ENCODE measurements at places on chromosomes 4 and X. TPM values are rescaled to one million over a fixed set of nuclear protein-coding genes. Genes with fewer than 3 reads are reported as not detected.

DNA sequence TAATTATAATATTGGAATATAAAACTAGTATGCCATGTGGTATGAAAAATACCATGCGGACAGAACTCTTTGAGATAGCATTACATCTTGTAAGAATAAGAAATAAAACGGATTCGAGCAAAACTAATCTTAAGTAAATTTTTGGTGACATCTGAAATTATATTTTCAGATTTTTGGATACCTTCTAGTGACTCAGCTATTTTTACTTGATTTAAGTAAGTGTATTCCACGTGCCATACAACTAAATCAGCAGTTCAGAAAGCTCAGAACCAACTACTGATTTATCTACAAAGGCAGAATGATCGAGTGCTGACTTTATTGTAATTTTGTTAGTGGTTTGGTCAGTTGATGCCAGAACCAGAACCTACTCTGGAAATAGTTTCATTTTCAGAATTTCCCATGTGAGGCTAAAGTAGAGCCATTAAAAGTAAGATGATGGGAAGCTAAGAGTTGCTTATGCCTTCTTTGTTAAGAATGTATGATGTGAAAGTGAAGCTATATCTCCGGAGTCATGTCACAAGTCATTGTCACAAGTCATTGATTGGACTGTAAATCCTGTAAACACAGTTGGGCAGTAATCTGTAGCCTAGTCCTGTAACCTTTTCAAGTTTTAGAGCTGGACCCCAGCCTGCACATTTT is 4.0 kb downstream of the ING2 start:
- H3K27me3 ChIP-seq: no peaks in the 10 kb centered on the region
- H3K4me1 ChIP-seq: peaks cover 9% of the 10 kb centered on the region
- H3K4me3 ChIP-seq: no peak overlapping the region
- no peak for DNase-seq
- H3K27ac ChIP-seq: peak overlapping the region; percentile 28

DNA sequence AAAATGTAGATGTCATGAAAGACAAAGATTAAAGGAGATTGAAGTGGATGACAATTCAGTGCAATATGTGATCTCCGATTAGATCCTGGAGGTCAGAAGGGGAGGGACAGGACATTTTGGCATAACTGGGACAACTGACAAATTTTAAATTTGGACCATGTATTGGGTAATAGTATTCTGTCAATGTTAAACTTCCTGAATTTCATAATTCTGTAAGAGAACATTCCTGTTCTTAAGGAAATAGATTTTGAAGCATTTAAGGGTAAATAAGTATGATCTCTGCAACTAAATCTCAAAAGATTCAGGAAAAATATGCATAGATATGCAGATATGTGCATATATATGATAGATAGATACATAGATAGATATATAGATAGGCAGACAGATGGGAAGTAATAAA is 11.0 kb downstream of the ODAPH start:
- no peaks in the 10 kb centered on the region for H3K36me3 ChIP-seq
- no peak overlapping the region for H3K4me3 ChIP-seq
- H3K27me3 ChIP-seq: peaks cover 6% of the 10 kb centered on the region
- H3K4me1 ChIP-seq: no peaks in the 10 kb centered on the region
- DNase-seq: no peak

DNA sequence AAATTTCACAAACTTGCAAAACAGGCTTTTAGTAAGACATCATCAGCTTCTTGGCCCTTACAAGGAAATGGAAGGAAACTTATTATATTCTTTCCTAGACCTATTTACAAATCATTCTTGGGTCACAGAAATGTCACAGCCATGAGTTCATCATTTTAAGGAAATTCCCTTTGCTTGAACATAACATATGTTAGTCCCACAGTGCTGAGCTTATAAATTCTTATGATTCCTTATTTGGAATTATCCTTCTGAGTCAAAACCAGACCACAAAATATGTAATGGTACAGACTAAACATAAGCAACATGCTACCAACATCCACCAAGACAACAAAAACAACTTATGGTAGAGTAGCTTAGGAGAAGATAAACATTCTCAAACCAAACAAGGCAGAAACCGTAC is 236.9 kb upstream of the CTSO start:
- H3K4me1 ChIP-seq: peaks cover 2% of the 10 kb centered on the region
- no peak overlapping the region for H3K4me3 ChIP-seq
- no peaks in the 10 kb centered on the region for H3K27me3 ChIP-seq
- H3K27ac ChIP-seq: no peak overlapping the region
- no peak for DNase-seq

DNA sequence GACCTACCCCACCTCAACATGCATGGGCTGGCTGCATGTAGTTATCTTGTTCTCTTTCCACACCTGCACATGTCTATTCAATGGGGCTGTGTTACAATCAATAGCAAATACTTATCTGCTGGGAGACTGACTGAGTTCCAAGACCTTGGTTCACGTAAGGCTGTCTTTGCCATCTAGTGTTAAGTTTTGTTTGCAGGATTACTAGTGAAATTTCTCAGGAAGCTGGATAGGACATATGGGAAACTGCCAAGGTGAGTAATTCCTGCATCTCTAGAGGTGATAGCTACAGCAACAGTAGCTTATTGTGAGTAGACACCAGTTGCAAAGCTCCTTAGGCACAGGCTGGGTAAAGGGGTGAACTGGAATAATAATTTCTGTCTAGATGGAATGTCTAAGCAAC is 177.5 kb downstream of the ENOX2 start:
- peaks cover 9% of the 10 kb centered on the region for H3K4me1 ChIP-seq
- H3K27ac ChIP-seq: no peak overlapping the region
- H3K36me3 ChIP-seq: no peaks in the 10 kb centered on the region
- H3K4me3 ChIP-seq: no peak overlapping the region

- peaks cover 5% of the 10 kb centered on the region for H3K4me1 ChIP-seq
- no peaks in the 10 kb centered on the region for H3K36me3 ChIP-seq
- H3K27ac ChIP-seq: peak overlapping the region; percentile 24
- H3K27me3 ChIP-seq: no peaks in the 10 kb centered on the region
- peak overlapping the region; percentile 63 for H3K4me3 ChIP-seq
These were observed 127.1 kb downstream of the CFAP299 start for GRCh38 chr4:80462621-80463091.

GRCh38 chr4:57113870-57114269 is 3.7 kb upstream of the IGFBP7 start:
- peak; percentile 72 for DNase-seq
- H3K4me3 ChIP-seq: no peak overlapping the region
- no peaks in the 10 kb centered on the region for H3K36me3 ChIP-seq
- H3K27ac ChIP-seq: no peak overlapping the region

ACE2 gene
- not detected for total RNA-seq

- H3K4me1 ChIP-seq: no peaks in the 10 kb centered on the region
- H3K27ac ChIP-seq: no peak overlapping the region
- no peaks in the 10 kb centered on the region for H3K27me3 ChIP-seq
These were observed 24.0 kb upstream of the SCML1 start for GRCh38 chrX:17713288-17713687.

PCDH10 gene
- total RNA-seq: 5.1 TPM

MAGEA12 gene
- not detected for total RNA-seq

RHOH gene
- under 0.01 TPM for total RNA-seq

IL2RG gene
- not detected for total RNA-seq

DNA sequence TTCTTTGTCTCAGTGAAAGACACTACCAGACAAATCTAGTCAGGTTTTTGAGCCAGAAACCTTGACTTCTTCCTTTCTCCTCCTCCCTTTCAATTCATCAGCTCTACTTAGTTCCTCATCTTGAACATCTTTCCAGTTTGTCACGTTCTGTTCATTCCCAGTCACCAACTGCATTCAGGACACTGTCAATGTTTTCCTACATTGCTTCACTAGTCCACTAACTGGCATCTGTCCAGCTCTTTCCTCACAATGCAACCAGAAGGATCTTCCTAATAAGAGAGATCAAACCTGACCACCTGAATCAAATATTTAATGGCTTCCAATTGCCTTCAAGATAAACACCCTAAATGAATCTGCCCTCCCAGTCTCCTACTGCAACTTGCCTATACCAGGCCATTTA is 52.5 kb downstream of the SYNPO2 start:
- H3K27me3 ChIP-seq: no peaks in the 10 kb centered on the region
- H3K4me3 ChIP-seq: no peak overlapping the region
- H3K4me1 ChIP-seq: peaks cover 15% of the 10 kb centered on the region
- H3K36me3 ChIP-seq: no peaks in the 10 kb centered on the region

AMOT gene
- total RNA-seq: 3.2 TPM

DNA sequence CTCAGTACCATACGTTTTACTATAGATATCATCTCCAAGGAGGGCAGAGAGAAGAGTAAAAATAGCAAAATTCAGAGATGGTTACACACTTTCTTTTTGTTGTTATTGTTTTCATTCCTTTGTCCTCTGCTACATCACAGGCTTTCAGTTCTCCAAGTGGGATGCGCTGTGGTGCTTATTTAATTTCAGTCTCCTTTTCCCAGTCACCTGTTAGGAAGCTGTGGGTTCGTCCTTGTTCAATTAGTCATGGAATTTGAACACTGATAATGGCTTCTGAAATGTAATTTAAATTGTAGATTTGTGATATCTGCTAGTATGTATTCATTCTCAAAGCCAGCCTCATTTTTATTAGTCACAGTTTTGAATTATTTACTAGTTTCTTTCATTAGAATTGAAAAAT is 38.8 kb upstream of the DHRSX start:
- no peak overlapping the region for H3K27ac ChIP-seq
- no peaks in the 10 kb centered on the region for H3K4me1 ChIP-seq
- no peak overlapping the region for H3K4me3 ChIP-seq
- no peaks in the 10 kb centered on the region for H3K36me3 ChIP-seq
- peaks cover 14% of the 10 kb centered on the region for H3K27me3 ChIP-seq
- peak; percentile 42 for DNase-seq

DNA sequence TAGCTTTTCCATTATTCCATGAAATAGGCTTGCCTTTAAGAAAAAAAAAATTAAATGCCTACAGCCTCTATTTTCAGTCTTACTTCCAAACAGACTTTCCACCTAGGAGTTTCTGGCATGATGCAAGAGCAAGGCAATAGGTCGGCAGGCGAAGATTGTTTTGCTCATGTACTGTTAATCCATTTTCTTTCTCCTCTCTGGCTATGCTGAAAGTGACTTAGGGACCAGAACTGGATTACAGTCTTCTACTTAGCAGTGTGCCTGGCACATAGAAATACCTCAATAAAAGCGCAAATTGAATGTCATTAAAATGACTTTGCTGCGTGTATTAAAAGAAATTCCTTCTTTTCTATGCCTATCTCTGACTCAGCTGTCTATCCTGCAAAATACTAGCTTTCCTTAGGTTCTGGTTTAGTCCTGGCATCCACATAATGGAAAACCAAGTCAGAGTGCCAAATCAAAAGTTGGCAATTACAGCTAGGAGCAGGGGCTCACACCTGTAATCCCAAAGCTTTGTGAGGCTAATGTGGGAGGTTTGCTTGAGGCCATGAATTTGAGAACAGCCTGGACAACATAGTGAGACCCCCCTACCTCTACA is 51.9 kb downstream of the CC2D2A start:
- H3K4me1 ChIP-seq: no peaks in the 10 kb centered on the region
- no peak overlapping the region for H3K4me3 ChIP-seq
- DNase-seq: no peak
- peaks cover 11% of the 10 kb centered on the region for H3K36me3 ChIP-seq
- H3K27me3 ChIP-seq: no peaks in the 10 kb centered on the region

DNA sequence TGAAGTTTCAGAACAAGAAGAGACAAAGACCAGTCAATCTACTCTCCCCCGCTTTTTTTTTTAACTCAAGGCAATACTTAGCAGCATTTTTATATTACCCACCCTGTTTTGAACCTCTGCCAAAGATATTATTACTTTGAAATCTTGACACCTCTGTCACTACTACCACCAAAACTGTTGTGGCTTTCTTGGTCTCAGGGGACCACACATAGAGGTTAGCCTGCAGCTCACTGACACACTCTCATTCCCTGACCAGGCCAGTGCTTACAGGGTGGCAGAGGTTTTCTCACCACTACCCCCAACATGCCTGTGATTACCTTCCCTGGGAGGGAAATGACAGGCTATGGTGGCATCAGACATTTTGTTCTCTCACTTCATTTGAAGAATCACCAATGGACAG is 137.4 kb upstream of the STIM2 start:
- no peak overlapping the region for H3K4me3 ChIP-seq
- peaks cover 16% of the 10 kb centered on the region for H3K36me3 ChIP-seq
- no peak overlapping the region for H3K27ac ChIP-seq
- no peaks in the 10 kb centered on the region for H3K4me1 ChIP-seq
- H3K27me3 ChIP-seq: no peaks in the 10 kb centered on the region

POU4F2 gene
- total RNA-seq: not detected

DNA sequence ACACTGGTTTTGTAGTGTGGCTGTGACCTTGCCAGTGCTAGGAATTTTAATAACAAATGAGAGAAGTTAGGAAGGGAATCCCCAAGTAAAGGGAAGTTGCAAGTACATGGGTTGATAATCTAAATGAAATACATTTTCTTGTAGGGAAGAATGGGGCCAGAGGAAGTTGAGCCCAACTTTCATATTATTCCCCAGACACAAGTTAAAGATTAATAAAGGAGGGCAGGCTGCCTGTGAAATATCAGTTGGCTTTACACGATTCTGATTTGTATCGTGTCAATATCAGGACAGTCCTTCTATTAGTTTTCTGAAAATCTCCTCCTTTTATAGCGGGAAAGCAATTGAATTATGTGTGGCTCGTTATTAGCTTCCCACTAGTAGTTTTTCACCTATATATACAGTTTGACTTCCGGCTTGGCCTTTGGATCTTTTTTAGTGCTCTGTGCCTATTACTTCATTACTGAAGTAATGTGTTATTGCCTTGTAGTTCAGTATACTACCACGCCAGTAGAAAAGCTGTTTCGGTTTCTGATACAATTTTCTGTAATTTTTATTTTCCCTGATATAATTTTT is 1.7 kb downstream of the PDLIM5 start:
- no peaks in the 10 kb centered on the region for H3K27me3 ChIP-seq
- peak overlapping the region; percentile 97 for H3K4me3 ChIP-seq
- H3K27ac ChIP-seq: peak overlapping the region; percentile 86
- peak; percentile 76 for DNase-seq
- peaks cover 44% of the 10 kb centered on the region for H3K4me1 ChIP-seq

DNA sequence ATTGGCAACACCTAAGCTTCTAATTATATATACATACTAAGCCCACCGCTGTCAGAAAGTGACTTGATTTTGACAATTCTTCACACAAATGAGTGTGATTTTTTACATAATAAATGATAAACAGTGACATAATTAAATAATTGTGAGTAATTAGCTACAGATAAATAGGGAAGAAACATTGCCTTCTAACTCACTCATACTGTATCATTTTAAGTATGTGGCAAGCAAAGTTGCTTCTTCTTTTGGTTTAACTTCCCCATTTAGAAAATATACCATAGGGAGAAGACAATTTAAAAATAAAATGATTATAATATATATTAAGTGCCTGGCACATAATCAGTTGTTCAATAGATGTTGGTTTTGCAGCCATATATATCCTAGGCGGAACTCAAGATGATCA is 644.2 kb downstream of the FSTL5 start:
- H3K4me3 ChIP-seq: no peak overlapping the region
- H3K27me3 ChIP-seq: no peaks in the 10 kb centered on the region
- no peaks in the 10 kb centered on the region for H3K4me1 ChIP-seq
- DNase-seq: no peak
- H3K27ac ChIP-seq: no peak overlapping the region

DNA sequence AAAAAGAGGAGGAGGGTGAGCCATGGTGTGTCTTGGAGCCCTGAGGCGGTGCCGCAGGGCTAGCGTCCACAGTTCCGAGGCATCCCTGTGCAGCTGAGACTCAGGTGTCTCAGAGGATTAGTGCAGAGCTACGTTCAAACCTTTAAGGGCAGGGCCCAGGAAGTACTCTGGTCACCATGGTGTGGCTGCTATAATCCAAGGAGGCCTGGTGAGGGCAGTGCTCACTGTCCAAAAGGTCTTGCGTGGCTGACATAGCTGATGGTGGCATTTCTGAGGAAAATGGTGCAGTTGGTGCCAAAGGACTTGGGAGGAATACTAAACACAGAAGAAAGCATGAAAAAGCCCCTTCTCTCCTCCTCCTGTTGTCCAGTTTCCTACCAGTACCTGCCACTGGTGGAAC is 146.9 kb downstream of the DCHS2 start:
- H3K27ac ChIP-seq: no peak overlapping the region
- H3K27me3 ChIP-seq: no peaks in the 10 kb centered on the region
- no peaks in the 10 kb centered on the region for H3K36me3 ChIP-seq
- no peak overlapping the region for H3K4me3 ChIP-seq
- no peaks in the 10 kb centered on the region for H3K4me1 ChIP-seq
